Panc1 (cell line): ENCODE measurements at places on chromosomes 7 and 10. TPM values are rescaled to one million over a fixed set of nuclear protein-coding genes. Genes with fewer than 3 reads are reported as not detected.

DNA sequence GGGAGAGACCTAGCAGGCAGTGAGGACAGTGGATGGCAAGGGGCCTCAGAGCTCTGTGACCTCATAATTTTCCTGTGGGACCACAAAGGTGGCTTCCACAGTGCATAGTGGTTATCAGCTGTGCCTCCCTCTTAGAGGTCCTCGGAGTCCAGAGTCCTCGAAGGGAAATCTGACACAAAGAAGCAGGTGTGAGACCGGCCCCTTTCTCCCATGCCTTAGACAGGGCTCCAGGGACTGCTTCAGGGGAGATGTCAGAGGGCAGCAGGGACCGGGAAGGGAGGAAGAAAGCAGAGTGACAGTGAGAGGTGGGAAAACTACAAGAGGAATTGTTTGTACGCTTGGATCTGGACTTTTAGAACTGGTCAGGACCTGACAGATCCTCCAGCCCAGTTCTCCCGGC, 66.3 kb downstream of the BAMBI start:
- DNase-seq = no peak

- no peak for DNase-seq
Measured at GRCh38 chr10:32379318-32379949, 32.5 kb upstream of the EPC1 start.

Gene INSYN2A
- total RNA-seq = not detected

DNA sequence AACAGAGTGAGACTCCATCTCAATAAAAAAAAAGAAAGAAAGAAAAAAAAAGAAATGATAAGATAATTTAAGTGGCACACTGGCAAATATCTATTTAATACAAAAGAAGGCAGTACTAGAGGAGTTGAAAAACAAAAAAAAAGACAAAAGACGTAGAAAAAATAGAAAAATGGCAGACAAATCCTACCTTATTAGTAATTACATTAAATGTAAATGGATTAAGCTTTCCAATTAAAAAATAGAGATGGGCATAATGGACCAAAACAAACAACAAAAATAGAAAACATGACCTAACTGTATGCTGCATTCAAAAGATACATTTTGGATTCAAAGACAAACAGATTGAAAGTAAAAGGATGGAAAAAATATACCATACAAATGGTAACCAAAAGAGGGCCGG, 5.3 kb upstream of the PARP12 start:
- DNase-seq = no peak

DNA sequence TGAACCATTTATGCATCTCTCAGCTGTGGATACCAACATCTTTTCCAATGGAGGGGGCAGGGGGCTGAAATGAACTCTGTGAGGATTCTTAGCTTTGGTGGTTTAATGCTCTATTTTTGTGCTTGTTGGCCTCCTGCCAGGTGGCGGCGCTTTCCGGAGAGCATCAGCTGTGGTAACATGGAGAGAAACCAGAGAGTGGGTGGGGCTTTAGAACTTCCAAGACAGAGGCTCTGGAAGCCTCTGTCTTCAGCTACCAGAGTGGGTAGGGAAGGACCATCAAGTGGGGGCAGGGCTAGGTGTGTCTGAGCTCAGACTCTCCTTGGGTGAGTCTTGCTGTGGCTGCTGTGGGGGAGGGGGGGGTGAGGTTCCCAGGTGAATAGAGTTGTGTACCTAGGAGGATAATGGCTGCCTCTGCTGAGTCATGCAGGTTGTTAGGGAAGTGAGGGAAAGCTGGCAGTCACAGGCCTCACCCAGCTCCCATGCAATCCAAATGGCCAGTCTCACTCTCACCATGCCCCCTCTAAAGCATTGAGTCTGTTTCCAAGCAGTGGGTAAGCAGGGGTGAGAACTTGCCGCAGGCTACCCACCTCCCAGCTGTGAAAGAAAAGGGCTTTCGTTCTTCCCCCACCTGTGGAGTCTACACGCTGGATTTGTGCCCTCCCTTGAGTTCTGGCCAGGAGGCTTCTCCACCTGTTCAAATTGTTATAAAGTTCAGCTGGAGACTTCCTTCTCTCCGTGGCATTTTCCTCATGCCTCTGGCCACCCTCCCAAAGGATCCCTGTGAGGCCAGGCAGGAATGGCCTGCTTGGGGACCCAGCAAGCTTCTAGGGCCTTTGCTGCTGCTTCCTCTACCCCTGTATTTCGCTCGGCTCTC, 527.0 kb downstream of the NEBL start:
- DNase-seq = no peak

Gene POLR2J2
- total RNA-seq = 10.0 TPM

DNA sequence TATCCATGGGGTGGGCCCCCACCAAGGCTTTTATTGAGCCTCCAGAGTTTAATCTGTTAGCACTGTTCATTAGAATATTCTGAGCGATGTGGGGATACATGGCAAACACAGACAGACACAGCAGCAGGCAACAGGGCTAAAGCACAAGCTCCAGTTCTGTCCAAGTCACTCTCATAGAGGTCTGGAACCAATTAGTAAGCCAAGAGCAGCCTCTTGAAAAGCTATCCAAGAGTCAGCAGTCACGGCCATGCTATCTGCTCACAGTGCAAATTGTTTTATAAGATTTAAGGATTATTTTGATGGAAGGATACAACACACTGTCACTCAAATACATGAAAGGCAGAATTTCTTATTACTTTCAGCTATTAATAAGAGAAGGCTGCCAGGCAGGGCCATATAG, 86.4 kb upstream of the DGKB start:
- no peak for DNase-seq

DNA sequence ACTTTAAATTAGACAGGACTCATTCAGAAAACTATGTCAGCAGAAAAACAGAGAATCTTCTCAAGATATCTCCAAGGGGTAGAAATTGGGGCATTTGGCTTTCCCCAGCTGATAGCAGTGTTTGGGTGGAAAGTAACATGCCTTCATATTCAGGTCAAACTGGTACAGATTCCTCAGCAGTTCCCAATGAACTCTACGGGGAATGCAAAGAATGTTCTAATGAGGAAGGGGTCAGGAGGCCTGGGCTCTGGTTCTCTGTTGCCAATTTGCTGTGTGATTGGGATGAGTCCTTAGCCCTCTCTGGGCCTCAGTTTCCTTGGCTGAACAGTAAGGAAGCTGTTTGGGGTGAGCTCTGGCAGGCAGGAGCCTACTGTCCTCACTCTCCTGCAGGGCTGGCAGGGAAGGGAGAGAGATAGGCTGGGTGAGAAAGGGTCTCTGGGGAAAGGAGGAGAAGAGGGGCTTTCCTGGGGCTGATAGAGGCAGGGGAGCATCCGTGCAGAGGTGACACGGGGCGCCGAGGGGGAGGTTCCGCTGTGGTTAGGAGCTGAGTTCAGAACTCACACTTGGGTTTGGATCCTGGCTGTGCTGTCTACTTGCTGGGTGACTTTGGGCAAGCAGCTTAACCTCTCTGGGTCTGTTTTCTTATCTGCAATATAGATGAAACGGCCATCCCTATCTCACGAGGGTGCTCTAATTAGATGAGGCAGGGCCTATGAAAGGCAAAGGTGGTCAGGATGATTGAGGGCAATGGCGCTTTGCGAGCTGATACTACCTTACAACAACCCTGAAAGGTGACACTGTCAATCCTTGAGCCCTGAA, 45.1 kb downstream of the SPOCK2 start:
- no peak for DNase-seq
